ENCODE measurements at places on chromosomes 5 and 9.

- peak; percentile 34 for DNase-seq
Observed at GRCh38 chr5:94893412-94894135, 275.1 kb downstream of the SLF1 start.

- DNase-seq: no peak
Observed at GRCh38 chr5:177426566-177427210, at the start of gene GRK6. GRK6 (plus strand) TSS chr5:177426676; CDS start chr5:177426846, 170 bp downstream.

GRCh38 chr5:2895196-2895595 is 143.7 kb upstream of the IRX2 start:
- no peak for DNase-seq

DNA sequence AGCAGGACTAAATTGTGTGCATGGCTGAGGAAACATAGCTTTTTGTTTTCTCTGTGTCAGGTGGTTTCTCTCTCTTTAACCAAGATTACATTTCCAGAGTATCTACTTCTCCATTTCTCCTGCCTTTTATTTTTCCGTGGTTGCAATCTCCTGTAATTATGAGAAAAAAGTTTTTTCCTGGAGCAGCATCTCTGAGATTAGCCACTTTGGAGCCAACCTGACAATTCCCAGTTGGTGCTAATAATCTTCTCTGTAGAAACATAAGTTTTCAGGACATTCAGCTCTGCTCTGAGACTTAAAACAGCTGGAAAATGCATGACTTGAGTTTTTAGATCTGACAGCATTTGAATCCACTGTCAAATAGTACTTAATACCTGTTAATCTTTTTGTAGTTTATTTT is 67.1 kb upstream of the GAS1 start:
- no peak for DNase-seq

GRCh38 chr5:129174480-129174879 is 79.9 kb downstream of the ISOC1 start:
- no peak for DNase-seq
